Stimulated activated CD8-positive, alpha-beta memory T cell treated with anti-CD3 and anti-CD28 coated beads, Interleukin-2, amount 100 ng/mL, for 1 hour (primary cell): ENCODE measurements at places on chromosomes 5 and 9.

DNA sequence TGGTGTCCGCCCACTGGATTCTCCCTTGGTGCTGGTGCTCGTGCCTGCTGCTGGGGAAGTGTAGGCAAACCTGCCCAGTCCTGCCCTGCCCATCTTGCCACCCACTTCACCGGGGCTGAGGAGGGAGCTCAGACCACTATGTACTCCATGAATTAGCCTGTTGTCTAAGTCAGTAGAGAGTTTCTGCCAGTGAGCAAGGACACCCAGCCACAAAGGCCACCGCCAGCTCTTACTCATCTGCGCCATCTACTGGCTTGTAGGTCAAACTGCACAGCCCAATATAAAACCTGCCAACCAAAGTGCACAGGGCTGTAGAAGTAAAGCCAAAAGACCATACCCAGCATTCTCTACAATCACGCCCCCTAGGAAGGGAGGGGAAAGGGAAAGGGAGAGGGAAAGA, 102.3 kb downstream of the GLIS3 start:
- DNase-seq, result no peak

GRCh38 chr9:129441852-129442251, 179.0 kb downstream of the C9orf50 start:
- DNase-seq, result no peak

GRCh38 chr5:116858705-116859333, 284.2 kb upstream of the SEMA6A start:
- no peak for DNase-seq

GRCh38 chr5:102048940-102049339, 247.1 kb downstream of the SLCO4C1 start:
- DNase-seq, result no peak

DNA sequence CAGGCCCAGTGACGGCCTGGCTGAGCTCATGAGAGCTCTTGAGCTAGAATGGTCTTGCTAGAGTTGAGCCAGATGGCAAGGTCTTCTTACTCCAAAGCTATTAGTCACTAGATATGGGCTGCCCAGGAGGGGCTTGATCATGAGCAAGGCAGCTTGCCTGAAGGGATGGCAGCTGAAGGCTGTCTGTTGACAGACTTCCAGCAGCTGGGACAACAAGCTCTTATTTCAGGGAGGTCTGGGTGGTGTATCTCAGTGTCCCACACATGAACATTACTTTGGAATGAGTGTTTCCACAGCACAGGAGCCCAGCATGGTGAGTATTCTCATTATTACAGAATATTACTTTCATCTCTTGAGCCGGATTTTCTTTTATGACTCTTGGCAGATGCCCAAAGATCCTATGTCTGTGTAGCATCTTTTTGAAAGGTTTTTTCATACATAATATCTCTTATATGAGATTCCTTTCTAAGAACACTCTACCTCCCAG, 414.1 kb downstream of the ARHGEF28 start:
- no peak for DNase-seq

DNA sequence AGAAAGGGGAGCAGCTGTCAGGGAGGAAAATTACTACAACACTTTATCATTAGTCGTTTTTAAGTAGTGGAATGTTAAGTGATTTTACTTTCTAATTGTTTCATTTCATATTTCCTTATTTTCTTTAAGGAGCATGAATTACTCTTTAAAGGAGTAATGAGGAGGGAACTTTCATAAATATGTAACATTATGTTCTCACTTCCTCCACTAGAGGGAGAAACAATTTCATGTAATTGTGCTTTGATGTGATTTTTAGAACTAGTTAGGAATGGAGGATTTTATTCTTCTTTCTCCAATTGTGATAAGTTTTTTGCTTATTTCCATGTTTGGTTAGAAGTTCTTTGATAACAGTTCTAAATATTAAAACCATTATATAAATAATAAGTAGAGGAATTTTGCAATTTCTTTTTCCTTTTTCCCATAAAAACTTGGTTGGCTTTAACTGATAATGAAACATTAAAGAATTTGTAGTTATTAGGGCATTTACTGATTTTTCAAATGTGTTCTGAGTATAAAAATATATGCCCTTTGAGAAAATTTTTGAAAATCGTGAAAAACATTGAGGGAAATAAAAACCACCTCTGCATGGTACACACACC, 25.6 kb downstream of the CEP78 start:
- no peak for DNase-seq

DNA sequence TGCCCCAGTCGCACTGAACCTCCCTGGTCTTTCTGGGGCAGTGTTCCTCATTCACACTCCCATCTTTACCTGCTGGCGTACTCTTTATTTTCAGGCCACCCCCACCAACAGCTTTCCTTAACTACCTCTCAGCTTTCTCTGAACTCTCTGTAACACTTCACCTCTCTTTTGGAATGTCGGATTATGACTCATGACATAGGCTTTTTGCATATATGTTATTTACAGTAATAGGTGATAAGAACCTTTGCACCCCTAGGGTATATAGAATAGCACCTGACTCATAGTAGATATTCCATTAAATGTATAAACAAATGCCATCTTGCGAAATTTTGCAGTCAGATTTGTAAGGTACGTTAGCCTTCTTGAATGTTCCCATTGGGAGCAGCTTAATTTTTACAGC, 52.9 kb upstream of the MIER3 start:
- DNase-seq, result no peak

DNA sequence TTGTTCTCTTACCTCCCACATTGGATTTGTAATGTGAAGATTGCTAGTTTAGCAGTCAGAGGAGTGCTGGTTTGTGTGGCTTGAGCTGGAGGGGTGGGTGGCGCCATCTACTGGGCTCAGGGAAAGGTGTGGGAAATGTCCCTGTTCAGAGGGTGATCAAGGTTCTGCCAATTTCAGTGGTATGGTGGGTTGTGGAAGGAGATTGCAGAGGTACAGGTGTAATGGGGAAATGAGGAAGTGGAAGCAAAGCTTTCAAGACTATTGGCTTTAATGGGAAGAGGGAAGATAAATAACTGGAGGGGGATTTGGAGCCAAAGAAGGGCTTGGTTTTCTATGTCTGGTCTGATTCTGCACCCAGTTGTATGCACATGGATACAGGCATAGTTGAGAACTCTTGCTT, 76.4 kb downstream of the OSMR start:
- no peak for DNase-seq

DNA sequence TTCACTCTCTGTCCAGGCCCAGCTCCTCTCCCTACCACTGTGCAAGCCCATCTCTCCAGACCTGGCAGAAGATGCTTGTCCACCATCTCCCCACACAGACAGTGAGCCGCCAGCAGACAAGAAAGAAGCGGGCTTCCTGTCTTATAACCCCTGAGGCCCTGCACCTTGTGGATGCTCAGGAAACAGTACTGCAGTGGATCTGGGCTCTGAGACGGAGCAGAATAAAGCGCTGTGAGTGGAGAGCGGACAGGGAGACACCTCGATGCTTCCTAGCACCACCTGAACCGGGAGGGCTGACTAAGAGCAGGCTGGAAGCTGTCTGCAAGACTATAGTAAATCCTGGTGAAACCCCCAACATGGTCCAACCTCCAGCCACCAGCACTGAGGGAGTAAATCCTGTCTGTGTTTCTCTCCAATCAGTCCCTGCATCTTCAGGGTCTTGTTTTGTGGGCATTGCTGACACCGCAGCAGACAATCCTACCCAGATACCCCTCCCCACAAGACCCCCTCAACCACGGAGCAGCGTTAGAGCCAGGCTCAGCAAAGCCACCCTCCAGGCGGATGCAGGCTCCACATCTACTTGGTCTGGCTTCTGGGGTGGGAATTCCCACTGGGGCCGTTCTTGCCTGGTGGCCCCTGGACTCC, 18.7 kb downstream of the ORM2 start:
- no peak for DNase-seq

DNA sequence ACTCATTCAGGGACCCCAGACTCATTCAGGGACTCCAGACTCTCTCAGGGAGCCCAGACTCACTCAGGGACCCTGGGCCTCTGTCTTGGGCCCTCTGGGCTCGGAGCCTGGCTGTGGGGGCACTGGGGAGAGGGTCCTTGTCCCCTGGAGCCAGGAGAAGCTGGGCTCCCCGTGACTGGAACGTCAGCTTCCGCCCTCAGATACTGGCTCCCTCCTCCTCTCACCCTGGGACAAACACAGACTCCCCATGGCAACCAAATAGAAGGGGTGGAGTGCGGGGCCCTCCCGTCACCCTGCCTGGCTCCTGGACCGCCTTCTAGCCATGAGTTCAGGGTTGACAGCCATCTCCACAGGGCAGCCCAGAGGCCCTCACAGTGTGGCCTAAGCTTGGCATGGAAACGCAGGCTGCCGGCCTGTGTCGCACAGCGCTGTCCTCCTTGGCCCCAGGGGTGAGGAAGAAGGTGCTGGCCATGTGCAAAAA, 27.6 kb downstream of the ZDHHC11B start:
- no peak for DNase-seq

DNA sequence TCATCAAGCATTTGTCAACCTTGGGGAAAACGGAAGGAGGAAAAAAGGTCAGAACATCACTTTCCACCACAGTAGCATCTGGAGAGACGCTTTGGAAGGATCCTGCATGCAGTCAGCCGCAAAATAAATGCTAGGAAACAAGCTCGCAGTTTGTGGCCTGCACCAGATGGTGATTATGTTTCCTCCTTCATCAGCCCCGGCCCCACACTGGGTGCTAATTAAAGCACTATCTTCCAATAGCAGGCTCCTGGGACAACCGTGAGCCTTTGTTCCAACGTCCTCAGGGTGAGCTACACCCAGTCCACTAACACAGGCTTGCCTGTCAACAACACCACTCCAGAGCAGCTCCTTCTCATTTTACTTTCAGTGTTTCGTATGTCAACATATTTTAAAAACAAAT, 64.0 kb downstream of the RNF130 start:
- DNase-seq, result no peak

DNA sequence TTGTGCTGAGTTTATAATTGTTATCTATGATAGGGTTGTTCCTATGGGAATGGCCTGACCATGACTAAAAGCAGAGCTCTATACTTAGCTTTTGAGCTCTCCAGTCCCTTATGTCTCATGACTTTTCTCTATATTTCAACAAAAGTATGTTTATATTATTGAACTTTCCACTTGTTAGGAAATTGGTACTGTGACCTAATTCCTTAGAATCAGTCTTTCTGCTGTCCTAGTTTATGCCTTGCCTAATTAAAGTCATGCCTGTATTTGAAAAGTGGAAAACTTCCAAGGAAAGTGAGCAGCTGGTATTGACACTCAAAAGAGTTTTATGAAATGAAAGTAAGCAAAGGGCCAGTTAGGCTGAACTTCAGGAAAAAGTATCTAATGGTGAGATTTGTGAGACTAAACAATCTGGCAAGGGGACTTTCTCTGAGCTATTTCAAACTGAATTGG, 68.6 kb downstream of the XRCC4 start:
- DNase-seq, result no peak

DNA sequence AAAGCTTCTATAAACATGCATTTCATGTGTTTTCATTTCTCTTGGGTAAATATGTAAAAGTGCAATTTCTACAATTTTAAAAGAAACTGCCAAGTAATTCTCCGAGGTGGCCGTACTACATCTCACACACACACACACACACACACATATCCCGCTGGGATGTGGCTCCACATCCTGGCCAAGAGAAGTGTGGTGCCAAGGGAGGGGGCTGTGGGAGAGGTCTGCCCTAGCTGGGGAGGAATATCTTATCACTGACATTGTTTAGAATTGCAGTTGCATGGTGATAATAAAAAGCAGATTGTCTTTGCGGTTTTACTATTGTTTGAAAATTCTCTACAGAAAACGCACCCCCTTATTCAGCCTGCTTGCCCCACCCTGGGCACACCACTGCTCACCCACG, 558.4 kb downstream of the BNC2 start:
- no peak for DNase-seq

DNA sequence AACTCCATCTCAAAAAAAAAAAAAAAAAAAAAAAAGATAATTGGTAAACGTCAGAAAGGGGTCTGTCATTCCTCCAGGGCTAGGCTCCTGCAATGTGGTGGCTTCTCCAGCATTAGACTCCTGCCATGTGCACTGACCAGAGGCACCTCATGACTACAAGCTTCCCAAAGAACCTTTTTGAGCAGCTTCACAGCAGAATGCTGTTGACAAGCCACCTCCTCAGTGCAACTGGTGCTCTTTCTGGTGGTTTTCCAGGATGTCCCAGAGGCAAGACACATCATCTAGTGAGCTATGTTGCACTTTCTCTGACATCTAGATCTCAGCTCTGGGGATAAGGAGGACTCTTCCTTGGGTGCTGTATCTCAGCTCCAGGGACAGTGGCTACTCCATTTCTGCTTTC, 11.6 kb downstream of the RPL37 start:
- no peak for DNase-seq

DNA sequence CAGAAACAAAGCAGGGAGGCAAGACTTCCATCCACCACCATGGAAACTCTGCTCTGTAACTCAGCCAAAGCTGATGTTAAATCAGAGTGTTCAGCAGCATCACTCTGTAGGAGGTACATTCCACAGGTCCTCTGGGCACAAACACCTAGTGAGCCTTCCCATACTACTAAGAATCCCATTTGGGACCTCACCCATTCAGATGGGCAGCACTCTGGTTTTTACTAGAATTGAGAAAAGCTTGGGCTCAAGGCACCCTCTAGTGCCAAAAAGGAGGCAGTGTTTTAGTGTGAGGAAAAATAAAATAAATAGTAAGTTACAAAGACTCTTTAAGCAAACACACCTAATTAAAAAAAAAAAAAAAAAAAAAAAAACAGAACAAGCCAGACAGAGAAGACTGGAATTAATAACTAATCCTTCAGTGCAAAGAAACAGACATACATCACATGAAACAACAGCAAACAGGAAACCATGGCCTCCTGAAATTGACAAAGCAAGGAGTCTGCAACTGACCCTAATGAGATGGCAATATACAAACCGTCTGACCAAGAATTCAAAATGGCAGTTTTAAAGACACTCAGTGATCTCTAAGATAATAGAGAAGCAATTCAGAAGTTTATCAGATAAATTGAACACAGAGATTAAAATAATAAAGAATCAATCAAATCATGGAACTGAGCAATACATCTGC, 159.5 kb downstream of the GNA14 start:
- no peak for DNase-seq

DNA sequence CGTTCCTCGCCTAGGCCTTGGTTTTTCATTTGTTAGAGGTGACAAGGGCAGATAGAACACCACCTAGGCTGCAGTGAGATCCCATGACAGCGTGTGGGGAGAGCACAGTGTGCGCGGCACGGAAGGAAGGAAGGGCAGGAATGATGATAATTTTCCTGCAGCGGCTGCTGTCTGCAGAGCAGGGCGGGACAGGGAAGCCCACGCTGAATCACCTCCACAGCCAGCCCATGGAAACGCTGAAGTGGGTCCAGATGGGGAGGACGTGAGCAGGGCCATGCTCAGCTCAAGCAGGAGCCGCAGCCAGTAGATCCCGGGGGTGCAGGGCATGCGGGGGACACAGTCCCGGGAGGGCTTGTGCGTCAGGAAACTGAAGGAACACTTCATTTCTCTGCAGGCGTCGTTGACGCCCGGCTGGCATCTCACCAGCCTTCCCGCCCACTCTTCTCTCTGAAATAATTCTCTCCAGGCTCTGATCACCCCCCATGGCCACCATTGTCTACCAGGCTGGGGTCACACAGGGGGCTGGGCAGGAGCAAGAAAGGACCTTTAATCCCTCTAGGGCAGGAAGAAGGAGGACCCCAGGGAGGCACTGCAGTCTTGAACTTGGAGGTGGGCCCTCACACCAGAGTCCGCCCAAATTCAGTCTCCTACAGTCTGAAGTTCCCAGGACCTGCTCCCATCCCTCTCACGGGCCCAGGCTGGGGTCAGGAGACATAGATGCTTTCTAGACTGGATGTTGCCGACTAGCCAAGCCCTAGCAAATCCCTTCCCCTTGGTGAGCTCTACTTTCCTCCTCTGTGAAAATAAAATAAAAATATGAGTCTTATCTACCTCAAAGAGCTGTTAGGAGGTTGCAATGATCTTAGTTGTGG, 20.9 kb upstream of the SYNPO start:
- DNase-seq, result no peak

GRCh38 chr5:159774476-159775031, 141.7 kb upstream of the ADRA1B start:
- DNase-seq, result no peak
